ENCODE measurements at places on chromosomes 7 and 10.

DNA sequence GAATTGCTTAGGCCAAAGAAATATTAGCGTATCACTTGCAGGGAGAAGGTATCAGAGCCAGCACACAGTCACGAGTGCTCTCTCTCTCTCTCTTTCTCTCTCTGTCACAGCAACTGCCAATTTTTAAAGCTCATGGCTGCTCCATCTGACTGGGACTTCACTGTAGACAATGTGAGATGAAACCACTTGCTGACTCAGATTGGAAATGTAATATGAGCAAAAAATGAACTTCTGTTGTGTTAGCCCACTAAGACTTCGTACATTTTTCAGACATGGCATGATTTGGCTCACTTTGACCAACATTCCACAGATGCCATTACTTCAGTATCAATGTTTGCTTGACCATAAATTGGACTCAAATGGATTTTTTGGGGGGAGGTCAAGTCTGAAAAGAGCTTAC lies 68.1 kb downstream of the DGKB start:
- no peak for DNase-seq

DNA sequence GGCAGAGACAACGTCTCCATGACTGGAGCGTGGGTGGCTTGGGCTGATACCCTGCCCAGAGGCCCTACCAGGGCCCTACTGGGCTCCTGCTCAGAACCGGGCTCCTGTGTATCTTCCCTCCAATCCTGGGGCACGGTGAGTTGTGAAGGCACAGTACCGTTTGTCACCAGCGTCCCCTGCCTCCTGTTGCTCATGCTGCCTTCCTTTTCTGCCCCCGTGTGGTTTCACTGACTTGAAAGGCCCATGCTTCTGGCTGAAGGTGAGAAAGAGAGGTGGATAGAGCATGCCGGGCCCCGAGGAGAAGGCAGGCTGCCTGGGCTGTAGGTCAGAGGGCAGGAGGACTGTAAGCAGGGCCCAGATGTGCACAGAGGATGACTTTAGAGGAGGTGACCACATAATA lies 9.1 kb upstream of the DMBT1 start:
- DNase-seq: no peak

- no peak for DNase-seq
Measured at GRCh38 chr7:147014286-147014955, 897.8 kb downstream of the CNTNAP2 start.

DNA sequence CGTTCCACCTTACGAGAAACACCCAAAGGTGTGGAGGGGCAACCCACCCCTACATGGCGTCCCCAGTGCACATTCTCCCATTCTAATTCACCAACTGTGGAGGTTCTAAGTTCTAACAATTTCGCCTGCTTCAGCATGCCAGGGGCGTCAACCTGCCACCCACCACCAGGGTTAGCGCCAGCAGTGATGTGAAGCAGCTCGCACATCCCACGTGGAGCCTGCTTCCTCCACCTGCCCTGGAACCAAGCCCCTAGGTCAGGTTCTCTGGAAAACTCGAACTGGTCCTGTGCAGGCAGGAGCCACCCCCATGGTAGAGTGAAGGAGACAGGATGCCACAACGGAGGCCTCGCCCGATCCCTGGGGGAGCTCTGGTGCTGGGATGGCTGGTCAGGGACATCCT lies 33.3 kb upstream of the FXYD4 start:
- DNase-seq: no peak

GRCh38 chr10:12510501-12510941 lies 161.2 kb downstream of the CAMK1D start:
- no peak for DNase-seq

DNA sequence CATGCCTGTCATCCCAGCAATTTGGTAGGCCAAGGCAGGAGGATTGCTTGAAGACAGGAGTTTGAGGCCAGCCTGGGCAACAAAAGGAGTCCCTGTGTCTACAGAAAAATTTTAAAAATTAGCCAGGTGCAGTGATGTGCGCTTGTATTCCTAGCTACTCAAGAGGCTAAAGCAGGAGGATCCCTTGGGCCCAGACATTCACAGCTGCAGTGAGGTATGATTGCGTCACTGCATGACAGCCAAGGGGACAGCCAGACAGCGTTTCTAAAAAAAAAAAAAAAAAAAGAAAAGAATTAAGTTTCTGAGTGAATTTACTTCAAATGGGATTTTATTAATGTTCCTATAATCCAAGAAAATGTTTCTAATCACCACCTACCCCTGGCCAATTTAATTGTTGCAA lies 87.4 kb upstream of the RNF148 start:
- DNase-seq: no peak

DNA sequence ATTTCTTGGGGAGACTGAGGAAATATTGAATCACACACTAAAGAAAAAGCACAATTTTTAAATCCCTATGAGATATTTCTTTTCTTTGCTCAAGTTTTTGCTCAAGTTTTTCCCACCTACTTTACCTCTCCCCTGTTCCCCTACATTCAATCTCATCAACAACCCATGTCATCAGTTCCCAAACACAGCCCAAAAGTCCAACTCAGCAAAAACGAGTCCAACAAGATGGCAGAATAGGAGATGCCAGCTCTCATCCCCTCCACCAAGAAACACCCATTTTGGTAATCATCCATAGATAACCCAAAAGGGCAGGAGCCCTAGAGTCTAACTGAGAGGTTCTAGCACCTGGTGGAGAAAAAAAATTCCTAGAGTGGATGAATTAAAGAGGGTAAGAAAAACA lies 152.5 kb upstream of the GHITM start:
- DNase-seq: no peak

DNA sequence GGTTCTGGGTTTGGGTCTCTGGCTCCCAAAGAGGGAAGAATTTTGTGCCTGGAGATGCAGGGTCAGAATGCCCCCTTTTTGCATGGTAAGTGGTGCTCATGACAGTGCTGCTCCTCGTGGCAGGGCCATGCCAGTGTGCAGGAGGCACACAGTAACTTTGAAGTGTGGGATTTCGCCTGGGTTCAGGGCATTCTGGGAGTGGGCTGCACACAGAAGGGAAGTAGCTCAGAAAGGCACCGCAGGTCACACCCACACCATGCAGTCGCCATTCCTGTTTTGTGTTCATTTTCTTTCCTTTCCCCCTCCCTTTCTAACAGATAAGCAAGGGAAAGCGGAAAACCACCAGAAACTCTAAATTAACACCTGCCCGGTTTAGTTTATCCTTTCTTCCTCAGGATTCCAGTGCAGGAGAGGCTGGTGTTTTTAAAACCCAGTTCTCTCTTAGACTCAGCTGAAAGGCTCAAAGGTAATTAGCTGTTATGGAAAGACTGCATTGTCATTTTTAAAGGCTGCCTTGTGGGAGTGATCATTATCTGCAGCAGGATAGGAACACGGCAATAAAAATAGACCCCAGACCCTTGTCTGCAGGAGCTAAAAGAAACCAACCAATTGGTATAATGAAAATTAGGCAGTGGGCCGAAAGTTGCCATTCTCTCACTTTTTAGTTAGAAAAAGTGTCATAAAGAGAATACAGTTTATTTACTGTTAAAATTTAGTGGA lies 50.2 kb downstream of the EEPD1 start:
- DNase-seq: no peak

DNA sequence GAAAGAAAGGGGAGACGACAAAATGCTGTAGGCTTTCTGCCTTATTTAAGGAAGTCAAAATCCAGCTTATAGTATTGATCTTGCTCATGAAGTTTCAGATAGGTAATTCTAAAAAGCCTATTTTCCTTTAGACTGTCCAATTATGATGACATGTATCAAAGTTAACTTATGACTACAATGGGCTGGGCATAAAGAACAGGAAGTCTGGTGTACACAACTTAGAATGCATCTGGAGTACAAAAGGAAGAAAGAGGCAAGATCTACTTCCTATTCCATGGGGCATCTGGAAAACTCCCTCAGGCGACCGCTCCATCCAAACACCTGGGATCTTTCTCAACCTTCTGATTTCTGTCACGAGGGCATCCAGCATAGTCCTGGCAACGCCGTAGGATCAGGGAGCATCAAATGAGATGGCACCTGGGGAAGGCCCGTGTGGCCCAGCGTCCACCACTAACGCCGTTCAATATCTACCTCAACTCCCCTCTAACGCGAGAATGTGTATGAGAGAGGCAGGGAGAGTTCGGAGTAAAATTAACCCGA lies 512 bp downstream of the FAM24B start:
- no peak for DNase-seq

- DNase-seq: no peak
Measured at GRCh38 chr10:58457761-58458616, 54.7 kb upstream of the BICC1 start.

- DNase-seq: no peak
Measured at GRCh38 chr10:126243306-126243705, 145.0 kb downstream of the ADAM12 start.

DNA sequence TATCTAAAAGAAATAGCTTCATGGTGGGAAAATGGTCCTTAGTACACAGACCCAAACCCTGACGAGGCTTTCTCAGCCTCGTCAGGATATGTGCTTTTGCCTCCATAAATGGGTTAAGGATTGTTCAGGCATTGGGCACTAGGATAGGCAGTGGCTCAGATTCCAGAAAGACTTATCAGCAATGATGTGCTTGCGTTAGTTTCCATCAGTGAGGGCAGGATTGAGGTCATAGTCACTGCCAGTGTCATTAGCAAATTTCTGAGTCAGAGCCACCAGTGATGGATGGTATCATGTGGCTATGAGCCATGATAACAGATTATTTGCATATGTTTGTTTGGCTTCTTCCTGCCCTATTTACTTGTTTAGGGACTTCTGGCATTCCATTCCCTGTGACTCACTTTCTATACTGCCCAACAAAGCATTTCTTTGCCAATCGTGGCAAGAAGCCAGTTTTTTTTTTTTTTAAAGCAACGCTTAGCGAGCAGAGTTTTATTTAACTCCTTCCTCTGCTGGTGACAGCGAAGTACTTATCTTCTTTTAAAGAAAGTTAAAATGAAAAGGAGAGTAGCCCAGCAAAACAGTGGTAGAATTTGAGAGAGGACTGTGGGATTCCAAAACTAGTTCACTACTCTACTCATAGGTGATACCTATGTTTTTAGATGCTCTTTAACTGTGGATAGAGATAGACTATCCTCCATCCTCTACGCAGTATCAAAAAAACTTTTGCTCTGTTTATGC lies 44.4 kb downstream of the MYPN start:
- no peak for DNase-seq

DNA sequence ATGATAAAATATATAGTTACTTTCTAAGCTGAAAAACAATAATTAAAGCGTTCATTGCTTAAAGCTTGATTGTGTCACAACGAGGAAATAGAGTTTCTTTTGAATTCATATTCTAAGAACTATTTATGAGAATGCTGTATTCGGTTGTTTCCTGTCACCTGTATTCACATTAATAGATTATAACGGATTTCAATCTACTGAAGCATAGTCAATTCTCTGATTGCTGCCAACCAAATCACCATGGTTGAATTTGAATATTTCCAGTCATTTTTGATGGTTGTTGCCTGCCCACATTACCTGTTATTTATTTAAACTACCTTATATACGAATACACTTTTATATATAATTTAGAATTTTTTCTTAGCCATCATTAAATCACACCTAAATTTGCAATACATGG lies 22.0 kb downstream of the IL2RA start:
- no peak for DNase-seq

DNA sequence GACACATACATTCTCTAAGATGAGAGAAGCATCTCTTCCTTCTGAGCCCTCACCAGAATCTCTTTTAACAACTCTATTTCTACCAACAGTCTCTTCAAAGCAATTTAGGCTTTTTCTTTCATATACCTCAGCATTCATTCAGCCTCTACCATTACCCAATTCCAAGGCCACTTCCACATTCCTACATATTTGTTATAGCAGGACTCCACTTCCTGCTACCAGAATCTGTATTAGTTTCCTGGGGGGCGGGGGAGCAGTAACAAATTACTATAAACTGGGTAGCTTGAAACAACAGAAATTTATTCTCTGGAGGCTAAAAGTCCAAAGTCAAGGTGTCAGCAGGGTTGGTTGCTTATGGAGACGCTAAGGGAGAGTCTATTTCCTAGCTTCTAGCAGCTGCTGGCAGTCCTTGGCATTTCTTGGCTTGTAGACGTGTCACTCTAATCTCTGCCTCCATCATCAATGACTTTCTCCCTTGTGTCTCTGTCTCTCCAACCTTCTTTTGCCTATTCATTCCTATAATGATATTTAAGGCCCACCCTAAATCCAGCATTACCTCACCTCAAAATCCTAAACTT lies 7.4 kb downstream of the PRPS1L1 start:
- no peak for DNase-seq

DNA sequence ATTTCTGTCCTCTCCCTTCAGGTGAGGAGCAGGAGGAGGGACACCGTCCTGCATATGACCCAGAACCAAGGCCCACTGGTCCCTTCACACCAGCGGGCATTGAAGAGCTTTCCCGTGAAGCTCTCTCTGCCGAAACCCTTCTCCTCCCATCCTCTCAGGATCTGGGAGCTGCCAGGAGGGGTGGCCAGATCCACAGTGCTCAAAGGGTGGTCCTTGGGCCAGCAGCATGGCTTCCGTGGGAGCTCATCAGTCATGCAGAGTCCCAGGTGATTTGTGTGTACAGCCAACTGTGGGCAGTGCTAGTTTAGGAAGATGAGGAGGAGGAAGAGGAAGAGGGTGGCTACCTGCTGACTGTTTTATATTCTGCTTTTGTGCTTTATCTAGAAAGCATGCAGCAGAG lies 28.4 kb downstream of the CNPY1 start:
- DNase-seq: peak; percentile 83

- DNase-seq: no peak
Measured at GRCh38 chr7:106589198-106589879, 71.6 kb downstream of the CCDC71L start.

GRCh38 chr7:2157473-2158279 lies 75.1 kb downstream of the MAD1L1 start:
- no peak for DNase-seq

- DNase-seq: no peak
Measured at GRCh38 chr10:33506838-33507661, 172.6 kb upstream of the NRP1 start.

GRCh38 chr10:33056828-33057596 lies 99.0 kb upstream of the ITGB1 start:
- no peak for DNase-seq

GRCh38 chr7:117019786-117020590 lies 66.7 kb downstream of the ST7 start:
- peak; percentile 86 for DNase-seq

DNA sequence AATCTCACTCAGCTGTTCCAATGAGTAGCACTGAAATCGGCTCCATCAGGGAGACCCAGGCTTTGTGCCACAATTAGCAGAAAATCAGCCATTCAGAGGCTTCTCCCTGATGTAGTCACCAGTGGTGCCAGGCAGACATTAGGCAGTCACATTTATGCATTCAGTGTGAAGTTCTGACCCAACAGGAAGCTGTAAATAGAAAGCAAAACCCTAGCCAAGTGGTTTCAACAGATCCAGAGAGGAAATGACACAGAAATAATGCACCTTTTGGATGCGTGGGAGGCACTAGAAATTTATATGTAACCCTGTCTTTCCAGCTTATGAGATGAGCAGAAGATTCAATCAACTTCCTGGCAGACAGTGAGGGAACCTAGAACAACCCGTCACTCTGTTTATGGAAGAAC lies 186.4 kb downstream of the PDE1C start:
- DNase-seq: no peak

DNA sequence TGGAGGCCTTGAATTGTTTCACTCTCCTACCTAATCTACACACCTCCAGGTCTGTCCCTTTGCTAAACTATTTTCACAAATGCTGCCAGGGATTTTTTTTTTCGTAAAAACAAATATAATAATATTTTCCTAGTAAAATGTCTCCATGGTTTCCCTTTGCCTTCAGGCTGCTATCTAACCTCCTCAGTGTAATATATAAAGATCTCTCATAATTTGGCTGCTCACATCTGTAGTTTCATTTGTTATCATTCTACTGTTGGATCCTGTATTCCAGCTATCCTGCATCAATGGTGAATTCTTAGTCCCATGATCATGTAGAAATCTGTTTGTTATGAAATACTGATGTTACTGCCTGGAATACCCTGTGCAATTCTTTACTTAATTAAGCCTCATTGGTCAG lies 211.9 kb upstream of the CHRM2 start:
- no peak for DNase-seq

Data from lower leg skin (tissue), 4 donors.